ENCODE measurements at places on chromosomes 3 and 15.

DNA sequence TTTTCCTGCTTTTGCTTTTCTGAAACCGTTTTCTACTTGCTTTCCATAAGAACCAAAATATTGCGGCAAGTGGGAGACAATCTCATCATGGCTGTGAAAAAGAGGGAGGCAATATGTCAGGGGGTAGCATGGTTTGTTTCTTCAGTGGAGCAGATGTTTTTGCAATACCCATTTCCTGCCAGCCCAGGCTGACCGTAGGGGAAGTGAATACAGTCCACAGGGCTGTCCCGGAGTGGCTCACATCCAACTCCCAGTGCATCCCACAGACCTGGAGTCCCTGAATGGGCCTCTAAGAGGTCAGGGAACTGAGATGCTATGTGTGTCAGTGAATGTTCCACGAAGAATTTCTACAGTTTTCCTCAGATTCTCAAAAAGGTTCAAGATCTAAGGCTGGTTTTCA lies 69.6 kb downstream of the EPHB1 start:
- no peak for DNase-seq

DNA sequence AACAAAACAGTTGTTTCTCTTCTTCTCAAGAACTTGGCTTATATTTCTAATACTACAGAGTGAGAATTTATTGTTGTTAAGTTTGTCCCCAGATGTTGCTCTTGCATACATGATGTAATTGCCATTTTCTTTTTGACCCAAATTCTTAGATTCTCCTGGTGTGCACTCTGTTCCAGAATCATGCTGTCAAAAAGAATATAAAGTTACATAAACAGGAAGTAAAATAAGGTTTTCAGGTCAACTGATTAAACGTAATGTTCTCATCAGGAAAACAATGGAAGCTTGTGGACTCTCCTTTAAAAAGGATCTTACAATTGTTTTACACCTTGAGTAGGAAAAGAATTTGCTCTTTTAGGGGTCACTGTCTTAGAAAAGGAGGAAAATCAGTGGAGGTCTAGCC lies 121.8 kb downstream of the ADAM10 start:
- no peak for DNase-seq

DNA sequence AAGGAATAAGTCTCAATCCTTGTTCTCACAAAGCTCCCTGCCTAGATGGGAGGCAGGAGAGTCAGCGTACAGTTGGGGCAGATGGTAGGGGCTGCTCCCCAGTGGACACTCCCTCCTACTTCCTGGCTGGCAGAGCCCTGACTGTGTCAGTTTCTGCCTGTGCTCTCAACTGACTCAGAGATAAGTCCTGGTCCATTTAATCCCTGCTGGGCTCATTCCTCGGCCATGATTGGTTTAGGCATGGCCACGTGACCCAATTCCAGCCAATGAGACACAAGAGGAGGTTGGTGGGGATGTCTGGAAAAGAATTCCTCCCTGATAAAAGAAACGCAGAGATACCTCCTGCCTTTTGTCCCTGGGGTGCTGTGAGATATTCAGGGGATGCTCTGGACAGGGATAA lies 118.1 kb upstream of the SLC6A11 start:
- no peak for DNase-seq

DNA sequence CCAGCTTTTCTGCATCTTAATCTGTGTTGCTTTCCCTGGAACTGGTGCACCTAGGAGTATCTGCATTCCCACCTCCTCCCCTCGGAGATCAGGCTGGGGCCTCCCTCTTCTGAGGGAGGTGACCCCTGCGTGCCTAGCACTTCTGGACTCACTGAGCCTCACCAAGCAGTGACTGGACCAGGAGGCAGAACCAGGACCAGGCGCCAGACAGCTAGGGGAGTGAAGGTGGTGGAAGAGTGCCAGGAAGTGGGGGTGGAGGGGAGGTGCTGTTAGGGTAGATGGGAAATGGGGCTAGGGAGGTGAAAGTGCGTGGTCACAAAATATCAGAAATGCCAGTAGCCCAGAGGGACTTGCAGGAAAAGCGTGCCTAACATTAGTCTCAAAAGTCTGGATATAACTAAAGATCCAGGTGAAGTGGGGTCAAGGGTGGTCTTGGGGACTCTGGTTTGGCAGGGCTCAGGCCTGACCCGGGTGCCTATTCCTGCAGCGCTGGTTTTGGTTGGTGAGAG lies 1.2 kb downstream of the DUOXA2 start:
- DNase-seq = no peak

DNA sequence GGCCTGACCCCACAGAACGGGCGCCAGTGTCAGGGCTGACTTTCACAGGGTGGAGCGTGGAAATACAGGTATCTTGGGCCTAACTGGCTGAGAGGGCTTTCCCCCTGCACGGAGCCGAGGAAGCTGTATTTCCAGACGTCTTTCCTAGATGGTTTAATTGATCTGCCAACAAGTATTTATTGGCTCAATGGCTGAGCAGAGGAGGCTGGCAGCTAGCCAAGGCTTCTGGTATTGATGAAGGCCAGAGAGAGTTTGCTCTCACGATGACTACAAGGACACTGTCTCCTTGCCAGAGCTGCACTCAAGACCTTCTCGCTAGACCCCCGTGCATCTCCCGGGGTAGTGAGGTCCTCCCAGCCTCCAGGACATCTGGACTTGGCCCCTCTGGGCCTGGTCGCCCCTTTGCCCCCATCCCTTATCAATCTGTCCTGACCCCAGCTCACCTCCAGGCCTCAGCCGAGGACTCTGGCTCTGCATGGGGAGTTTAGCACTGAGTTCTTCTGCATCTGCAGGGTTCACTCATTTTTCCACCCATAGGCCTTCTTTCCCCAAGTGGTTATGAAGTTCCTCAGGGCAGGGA lies 20.6 kb downstream of the SPSB4 start:
- no peak for DNase-seq

DNA sequence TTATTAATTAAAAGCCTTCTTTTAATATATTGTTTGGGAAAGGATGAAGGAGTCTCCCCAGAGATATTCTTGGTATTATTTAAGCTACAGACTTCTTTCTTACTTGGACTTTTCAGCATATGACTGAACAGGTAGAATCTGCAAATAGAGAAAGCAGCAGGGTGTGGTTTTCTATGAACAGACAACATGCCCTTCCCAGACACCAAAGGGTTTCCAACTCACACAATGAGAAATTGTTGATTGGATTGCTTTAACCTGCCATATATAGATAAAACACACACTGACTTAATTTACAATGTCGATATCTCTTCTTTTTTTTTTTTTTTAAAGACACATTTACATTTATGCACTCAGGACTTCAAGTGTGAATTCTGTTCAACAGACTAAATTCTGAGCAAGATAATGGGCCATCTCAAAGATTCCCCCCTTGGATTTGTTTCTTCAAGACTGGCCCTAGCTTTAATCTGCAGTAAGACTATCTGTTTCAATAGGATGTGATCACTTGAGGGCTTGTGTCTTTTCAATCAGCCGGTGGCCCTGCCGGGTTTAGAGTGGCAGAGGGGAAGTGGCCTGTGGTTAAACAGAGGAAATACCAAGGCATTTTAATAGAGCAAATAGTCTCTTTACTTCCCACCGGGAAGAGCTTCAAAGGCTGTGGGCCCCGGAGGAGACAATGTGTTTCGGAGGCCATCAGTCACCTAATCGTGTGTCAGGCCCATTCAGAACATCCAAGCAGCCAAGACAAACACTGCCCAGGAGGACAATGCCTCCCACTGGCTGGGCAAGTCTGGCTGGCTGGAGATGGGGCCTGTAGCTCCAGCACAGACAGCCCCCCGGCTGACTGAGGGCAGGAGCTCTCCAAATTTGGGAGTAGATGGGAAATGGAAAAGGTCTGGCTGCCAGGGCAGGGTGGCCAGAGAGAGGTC lies 6.1 kb downstream of the IL17RD start:
- DNase-seq = no peak

DNA sequence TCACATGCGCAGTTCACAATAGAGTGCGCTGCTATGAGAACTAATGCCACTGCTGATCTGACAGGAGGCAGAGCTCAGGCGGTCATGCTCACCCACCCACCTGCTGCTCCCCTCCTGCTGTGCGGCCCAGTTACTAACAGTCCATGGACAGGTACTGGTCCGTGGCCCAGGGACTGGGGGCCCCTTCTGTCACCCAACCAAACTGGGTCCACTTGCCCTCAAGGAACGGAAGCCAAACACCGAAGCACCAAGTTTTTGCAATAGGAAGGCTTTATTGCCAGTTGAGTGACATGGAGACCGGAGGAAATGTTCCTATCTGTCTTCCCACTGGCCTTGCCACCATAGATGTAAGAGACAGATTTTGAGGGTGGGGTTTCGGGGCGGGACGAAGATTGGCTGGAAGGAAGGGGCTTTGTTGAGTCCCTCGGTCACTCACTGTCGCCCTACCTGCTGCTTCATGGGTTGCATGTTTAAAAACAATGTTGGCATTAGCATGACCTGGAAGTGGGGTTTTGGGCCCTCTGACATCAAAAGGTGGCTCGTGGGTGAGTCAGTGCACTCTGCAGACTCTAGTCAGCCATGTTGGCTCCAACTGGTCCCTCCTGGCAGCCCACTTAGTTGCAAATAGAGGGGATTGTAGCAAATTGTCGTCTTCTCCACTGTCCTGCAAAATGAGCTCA lies 141.0 kb downstream of the TJP1 start:
- DNase-seq = no peak

DNA sequence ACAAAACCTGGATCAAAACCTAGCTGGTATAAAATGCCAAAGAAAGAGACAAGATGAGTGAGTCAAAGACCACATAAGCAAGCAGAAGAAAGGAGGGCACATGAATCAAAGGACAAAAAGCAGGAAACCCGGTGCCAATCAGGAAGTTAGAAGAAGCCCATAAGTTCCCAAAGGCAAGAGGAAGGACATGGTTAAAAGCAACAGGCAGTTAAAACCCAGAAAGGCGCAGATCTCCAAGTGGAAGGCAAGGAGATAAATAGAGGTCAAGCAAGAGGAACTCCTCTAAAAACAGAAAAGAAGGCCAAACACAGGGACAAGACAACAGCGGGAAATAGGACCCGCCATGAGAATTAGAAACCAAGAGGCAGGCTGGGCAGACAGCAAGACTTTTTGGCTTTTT lies 4.4 kb downstream of the TMOD2 start:
- DNase-seq = no peak

DNA sequence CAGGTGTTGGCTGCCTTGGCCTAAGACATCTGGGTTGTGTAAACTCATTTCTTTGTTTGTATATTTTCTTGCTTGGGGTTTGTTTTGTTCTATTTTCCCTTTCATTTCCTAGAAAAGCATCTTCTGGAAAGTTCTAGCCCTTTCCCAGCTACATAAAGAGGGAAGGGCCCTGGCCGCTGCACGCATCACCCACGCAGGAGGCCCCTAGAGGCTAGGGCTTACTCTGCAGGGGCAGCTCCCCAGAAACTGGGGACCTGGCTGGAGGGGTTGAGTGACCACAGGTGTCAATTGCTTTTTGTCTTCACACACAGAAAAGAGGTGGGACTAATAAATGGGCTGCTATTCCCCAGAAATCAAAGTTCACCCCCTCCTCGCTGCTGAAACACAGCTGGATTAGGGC lies 52.6 kb downstream of the PDIA5 start:
- DNase-seq = no peak

DNA sequence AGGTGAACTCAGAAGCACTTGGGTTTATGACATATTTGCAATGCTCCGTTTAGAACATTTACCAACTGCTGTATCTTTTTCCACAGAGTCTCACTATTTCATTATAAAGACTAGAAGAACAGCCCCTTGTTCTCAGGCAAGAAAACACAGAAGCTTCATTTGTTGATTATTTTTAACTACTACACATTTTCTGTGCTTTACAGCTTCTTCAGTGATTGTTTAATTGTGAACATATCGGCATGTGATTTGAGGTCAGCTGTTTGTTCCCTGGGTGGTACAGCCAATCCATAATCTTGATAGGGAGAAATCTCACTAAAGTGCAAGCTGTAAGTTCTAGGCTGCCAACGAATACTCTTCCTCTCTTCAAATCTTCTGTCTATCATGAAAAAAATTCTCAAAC lies 31.0 kb upstream of the DLG1 start:
- DNase-seq = no peak
